ENCODE measurements at places on chromosomes 4 and X.

DNA sequence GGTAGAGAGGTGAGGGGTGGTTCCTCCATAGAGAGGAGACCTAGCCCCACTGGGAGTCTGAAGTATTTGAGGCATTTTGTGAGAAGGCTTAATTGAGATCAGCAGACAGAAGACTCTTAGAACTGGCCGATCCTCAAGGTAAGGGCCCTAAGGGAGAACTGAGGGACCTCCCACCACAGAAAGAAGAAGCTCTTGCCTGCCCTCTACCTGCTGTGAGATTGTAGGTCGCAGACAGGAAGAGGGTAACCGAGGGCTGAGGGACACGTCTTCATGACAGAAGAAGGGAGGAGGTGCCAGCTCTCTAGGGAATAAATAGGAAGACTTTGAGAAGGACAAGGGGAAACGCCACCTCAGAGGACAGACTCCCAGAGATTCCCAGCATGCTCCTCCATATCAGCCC lies 24.1 kb upstream of the MAGEC1 start:
- DNase-seq = no peak

DNA sequence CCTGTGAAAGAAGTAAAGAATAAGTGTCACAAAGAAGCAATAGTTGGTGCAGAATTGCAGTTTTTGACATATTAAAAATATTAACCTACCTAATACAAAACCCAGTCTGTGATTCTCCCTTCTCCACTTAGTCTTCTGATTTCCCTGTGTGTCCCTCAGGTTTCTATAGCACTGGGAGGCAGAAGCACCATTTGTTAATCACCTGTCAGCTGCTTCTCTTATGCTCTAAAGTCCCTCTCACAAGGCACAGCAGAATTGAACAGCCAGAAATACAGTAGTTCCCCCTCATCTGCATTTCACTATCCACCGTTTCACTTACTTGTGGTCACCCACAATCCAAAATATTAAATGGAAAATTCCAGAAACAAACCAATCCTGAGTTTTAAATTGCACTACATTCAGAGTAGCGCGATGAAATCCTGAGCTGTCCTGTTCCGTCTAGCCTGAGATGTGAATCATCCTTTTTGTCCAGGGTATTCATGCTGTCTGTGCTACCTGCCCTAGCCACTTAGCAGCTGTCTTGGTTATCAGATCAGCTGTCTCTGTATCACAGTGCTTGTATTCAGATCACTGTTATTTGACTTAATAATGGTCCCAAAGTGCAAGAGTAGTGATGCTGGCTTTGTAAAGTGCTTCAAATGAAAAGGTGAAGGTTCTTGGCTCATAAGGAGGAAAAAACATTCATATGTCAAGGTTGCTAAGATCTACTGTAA lies 984.1 kb upstream of the GRID2 start:
- DNase-seq = no peak

DNA sequence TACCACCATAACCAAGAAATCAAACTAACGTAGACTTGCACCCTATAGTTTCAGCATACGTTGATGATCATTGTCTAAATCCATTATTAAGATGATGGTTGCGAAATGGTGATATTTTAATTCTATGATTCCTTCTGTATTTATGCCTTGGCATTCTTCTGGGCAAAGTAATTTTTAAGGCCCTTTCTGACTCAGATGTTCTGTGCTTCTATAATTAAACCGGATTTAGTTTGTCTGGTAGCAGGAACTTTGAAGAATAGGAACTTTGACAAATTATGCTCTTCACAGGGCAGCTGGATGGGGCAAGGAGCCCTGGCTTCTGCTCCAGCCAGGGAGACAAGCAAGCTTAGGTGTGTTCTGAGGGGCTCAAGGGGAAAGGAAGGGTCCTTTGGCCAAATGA lies 23.8 kb upstream of the PLAC1 start:
- no peak for DNase-seq

GRCh38 chr4:7945709-7946380 lies 6.2 kb upstream of the AFAP1 start:
- no peak for DNase-seq

GRCh38 chr4:158822348-158822747 lies 53.5 kb downstream of the FNIP2 start:
- no peak for DNase-seq

Measured in T-helper 2 cell (primary cell).